ENCODE measurements at places on chromosomes 6 and 20. TPM values are rescaled to one million over a fixed set of nuclear protein-coding genes. Genes with fewer than 3 reads are reported as not detected.

- H3K4me3 ChIP-seq = no peak overlapping the region
- DNase-seq = no peak
- no peak overlapping the region for H3K27ac ChIP-seq
- H3K36me3 ChIP-seq = no peaks in the 10 kb centered on the region
These were observed 128.6 kb upstream of the HS3ST5 start for GRCh38 chr6:114471450-114471849.

DNA sequence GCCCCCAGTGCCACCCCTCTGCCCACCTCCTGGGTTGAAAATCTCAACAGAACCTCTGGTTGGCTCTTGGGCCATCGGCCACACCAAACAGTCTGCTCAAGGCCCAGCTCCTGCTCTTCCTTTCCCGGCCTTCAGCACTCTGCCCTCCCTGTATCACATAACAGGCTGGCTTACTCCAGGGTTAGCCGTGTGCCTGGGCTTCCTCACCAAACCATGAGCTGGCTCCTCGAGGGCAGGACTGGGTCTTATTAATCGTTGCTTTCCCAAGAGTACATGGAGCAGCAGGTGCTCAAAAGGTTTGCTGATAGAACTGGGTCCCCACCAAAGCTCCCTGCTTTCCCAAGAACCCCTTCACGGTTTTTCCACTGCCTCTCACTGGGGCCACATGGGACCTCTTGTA is 12.7 kb upstream of the FAM83C start:
- H3K4me3 ChIP-seq = no peak overlapping the region
- no peaks in the 10 kb centered on the region for H3K27me3 ChIP-seq
- no peak overlapping the region for H3K27ac ChIP-seq
- DNase-seq = no peak

DNA sequence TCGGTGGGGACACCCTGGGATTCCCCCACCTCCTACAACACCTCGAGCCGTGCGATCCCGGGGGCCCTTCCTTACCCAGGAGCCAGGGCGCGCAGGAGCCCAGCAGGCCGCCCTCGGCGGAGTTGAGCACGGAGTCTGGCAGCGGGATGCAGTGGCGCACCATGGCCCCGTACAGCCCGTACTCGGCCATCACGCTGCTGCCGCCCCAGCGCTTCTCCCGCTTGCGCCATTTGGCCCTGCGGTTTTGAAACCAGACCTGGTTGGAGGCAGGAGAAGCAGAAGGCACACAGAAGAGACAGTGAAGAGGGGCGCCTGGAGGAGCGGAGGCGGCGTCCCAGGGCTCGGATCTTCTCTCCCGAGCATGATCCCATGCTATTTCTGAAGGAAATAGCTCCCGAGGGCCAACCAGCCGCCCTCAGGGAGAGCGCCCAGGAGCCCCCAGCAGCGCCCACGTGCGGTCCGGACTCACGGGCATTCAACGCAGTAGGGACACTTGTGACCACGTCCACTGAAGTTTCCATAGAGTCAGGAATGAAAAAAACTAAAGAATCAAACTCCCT is 4.3 kb downstream of the VSX1 start:
- H3K4me3 ChIP-seq = peak overlapping the region; percentile 22
- H3K27ac ChIP-seq = peak overlapping the region; percentile 14
- no peaks in the 10 kb centered on the region for H3K27me3 ChIP-seq
- H3K36me3 ChIP-seq = no peaks in the 10 kb centered on the region
- peaks cover 1% of the 10 kb centered on the region for H3K4me1 ChIP-seq

DNA sequence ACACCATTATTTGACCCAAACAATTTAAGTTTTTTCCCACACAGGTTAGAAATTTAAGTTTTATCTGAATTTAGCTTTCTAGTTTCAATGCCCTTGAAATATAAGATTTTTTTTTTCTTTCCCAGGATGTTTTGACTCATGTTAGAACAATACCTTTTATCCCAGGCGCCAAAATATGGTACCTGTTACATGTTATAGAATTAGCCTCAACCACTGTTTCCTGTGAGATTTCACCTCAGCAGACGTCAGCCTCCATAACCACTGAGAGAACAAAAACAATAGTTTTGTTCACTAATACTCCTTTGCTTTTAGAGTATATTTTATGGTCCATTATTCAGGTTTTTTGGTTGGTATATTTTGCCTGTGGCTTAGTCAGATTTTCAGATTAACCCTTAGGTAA is 302.9 kb downstream of the CDKAL1 start:
- no peak overlapping the region for H3K4me3 ChIP-seq
- no peak for DNase-seq
- no peaks in the 10 kb centered on the region for H3K36me3 ChIP-seq

- H3K27ac ChIP-seq = no peak overlapping the region
- H3K36me3 ChIP-seq = no peaks in the 10 kb centered on the region
- H3K4me3 ChIP-seq = no peak overlapping the region
- no peaks in the 10 kb centered on the region for H3K27me3 ChIP-seq
- DNase-seq = no peak
These were observed 197.4 kb upstream of the KCNG1 start for GRCh38 chr20:51220293-51220706.

GRCh38 chr6:52536424-52536916 is 40.4 kb downstream of the TRAM2 start:
- H3K36me3 ChIP-seq = no peaks in the 10 kb centered on the region
- H3K4me3 ChIP-seq = no peak overlapping the region

DNA sequence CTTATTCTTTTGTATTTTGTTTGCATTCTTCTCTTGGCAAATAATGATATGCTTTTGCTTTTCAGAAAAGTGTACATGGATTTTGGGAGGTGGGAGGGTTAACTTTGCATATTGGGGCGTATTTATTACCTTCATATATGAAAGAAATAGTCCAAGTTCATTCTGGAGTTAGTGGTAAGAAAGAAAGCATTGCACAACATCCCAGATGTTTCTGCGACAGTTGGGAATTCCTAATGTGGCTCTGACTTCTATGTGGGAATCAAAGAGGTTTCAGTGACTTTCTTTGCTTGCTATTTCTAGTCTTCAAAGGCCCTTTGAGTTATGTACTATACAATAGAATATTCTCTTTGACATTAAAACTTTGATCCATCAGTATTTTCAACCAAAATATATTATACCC is 78.1 kb downstream of the MMUT start:
- no peaks in the 10 kb centered on the region for H3K4me1 ChIP-seq
- no peaks in the 10 kb centered on the region for H3K36me3 ChIP-seq
- DNase-seq = no peak
- no peaks in the 10 kb centered on the region for H3K27me3 ChIP-seq
- no peak overlapping the region for H3K4me3 ChIP-seq

The LHFPL5 gene
- total RNA-seq = not detected

- H3K4me3 ChIP-seq = no peak overlapping the region
- H3K27ac ChIP-seq = no peak overlapping the region
- no peak for DNase-seq
- H3K36me3 ChIP-seq = no peaks in the 10 kb centered on the region
These were observed 19.3 kb downstream of the PREX1 start for GRCh38 chr20:48808382-48809034.

DNA sequence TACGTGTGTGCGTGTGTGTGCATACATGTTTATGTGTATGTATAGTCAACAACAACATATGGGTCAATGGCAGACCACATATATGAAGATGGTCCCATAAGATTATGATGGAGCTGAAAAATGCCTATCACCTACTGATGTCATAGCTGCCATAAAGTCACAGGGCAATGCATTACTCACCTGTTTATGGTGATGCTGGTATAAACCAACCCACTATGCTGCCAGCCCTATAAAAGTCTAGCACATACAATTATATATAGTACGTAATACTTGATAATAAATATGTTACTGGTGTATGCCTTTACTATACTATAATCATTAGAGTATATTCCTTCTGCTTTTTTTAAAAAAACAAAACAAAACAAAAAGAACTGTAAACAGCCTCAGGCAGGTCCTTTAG is 148.4 kb upstream of the ARID1B start:
- no peaks in the 10 kb centered on the region for H3K27me3 ChIP-seq
- no peaks in the 10 kb centered on the region for H3K4me1 ChIP-seq
- H3K27ac ChIP-seq = no peak overlapping the region

The SMAP1 gene
- 14.2 TPM for total RNA-seq

The BNIP5 gene
- not detected for total RNA-seq

- no peak for DNase-seq
- H3K4me3 ChIP-seq = no peak overlapping the region
- no peaks in the 10 kb centered on the region for H3K36me3 ChIP-seq
- no peaks in the 10 kb centered on the region for H3K27me3 ChIP-seq
- H3K4me1 ChIP-seq = no peaks in the 10 kb centered on the region
These were observed 867.2 kb downstream of the PHF3 start for GRCh38 chr6:64502801-64503200.

The TTLL9 gene
- total RNA-seq = 0.25 TPM

- H3K27me3 ChIP-seq = no peaks in the 10 kb centered on the region
- no peaks in the 10 kb centered on the region for H3K36me3 ChIP-seq
- H3K27ac ChIP-seq = peak overlapping the region; percentile 99
- H3K4me3 ChIP-seq = peak overlapping the region; percentile 95
- peak; percentile 86 for DNase-seq
- peaks cover 14% of the 10 kb centered on the region for H3K4me1 ChIP-seq
These were observed 724 bp downstream of the CDKN1A start for GRCh38 chr6:36679043-36679833.

The IRAK1BP1 gene
- 9.5 TPM for total RNA-seq

The PM20D2 gene
- 27.7 TPM for total RNA-seq

The TMEM14A gene
- total RNA-seq = 20.1 TPM

DNA sequence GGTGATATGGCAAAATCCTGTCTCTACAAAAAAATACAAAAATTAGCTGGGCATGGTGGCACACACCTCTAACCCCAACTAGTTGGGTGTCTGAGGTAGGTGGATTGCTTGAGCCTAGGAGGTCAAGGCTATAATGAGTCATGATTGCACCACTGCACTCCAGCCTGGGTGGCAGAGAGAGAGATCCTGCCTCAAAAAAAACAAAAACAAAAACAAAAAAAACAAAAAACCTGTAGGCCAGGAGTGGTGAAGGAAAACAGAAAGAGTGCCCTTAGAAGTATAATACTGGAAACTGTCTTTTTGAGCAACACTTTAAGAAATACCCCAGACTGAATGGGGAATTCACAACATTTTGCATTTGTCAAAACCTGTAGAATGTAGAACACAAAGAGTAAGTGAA is 85.3 kb downstream of the JARID2 start:
- no peak overlapping the region for H3K27ac ChIP-seq
- H3K4me3 ChIP-seq = no peak overlapping the region
- H3K27me3 ChIP-seq = no peaks in the 10 kb centered on the region
- DNase-seq = no peak

- no peak for DNase-seq
- no peak overlapping the region for H3K4me3 ChIP-seq
- no peaks in the 10 kb centered on the region for H3K4me1 ChIP-seq
- H3K27me3 ChIP-seq = no peaks in the 10 kb centered on the region
- no peaks in the 10 kb centered on the region for H3K36me3 ChIP-seq
These were observed 249.0 kb upstream of the OPRM1 start for GRCh38 chr6:153790048-153790447.

DNA sequence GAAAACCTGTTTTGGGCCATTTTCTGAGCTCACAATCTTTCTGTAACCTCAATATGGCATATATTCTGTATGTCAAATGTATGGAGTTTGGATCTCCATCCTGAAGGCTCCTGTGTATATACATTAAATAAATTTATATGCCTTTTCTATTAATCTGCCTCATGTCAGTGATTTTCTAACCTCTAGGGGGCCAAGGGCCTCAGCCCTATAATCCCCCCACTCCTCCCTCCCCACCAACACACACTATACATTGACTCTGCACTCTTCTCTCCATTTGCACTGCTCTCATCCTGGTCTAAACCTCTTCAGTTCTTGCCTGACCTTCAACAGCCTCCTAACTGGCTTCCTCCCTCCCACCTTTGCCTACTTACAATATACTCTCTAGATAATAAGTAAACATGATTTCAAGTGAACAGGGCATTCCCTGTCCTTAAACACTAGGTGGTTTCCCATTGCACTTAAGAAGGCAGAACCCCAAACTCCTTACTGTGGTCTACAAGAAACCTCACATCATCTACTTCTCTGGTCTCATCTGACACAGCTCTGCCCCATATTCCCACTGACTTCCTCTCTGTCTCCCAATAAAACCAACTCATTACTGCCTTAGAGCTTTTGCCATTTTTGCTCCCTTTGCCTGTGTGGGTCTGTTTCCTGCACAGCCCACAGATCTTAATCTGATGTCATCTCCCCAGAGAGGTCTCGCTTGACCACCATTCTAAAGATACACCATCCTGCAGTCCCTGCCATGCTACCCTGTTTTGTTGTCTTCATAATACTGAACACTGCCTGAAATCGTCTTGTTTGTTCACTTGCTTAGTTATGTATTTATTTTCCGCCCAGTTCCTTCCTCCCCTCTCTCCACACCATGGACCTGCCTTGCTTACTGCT is 213.7 kb downstream of the SYNE1 start:
- no peak overlapping the region for H3K4me3 ChIP-seq
- DNase-seq = no peak
- H3K27ac ChIP-seq = no peak overlapping the region
- no peaks in the 10 kb centered on the region for H3K36me3 ChIP-seq
- no peaks in the 10 kb centered on the region for H3K4me1 ChIP-seq

The EPM2A gene
- total RNA-seq = 22.4 TPM

DNA sequence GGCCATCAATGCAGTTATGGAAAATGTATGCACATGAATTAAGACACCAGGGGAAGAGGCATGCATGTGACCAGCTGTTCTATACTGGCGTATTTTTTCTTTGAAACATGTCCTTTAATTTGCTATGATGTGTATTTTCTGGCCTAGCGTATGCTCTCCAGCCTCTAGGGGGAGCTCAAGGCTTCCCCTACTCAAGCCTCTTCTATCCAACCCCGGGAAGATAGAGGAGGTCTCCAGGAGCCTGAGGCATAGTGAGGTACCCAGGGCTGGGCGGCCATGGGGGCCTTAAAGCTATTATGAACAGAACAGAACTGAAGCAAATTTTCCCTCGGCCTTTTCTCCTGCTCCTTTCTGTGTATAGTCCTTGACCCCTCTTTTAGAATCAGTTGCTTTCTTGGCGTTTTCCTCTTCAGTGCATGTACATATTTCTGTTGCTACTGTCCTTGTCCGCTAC is 528.9 kb downstream of the MAFB start:
- no peak overlapping the region for H3K27ac ChIP-seq
- DNase-seq = no peak
- H3K4me1 ChIP-seq = no peaks in the 10 kb centered on the region
- H3K4me3 ChIP-seq = no peak overlapping the region
- H3K27me3 ChIP-seq = no peaks in the 10 kb centered on the region
- no peaks in the 10 kb centered on the region for H3K36me3 ChIP-seq

- no peaks in the 10 kb centered on the region for H3K4me1 ChIP-seq
- no peaks in the 10 kb centered on the region for H3K27me3 ChIP-seq
- H3K36me3 ChIP-seq = no peaks in the 10 kb centered on the region
- DNase-seq = no peak
- no peak overlapping the region for H3K27ac ChIP-seq
These were observed 121.1 kb downstream of the FOXA2 start for GRCh38 chr20:22462975-22463914.

DNA sequence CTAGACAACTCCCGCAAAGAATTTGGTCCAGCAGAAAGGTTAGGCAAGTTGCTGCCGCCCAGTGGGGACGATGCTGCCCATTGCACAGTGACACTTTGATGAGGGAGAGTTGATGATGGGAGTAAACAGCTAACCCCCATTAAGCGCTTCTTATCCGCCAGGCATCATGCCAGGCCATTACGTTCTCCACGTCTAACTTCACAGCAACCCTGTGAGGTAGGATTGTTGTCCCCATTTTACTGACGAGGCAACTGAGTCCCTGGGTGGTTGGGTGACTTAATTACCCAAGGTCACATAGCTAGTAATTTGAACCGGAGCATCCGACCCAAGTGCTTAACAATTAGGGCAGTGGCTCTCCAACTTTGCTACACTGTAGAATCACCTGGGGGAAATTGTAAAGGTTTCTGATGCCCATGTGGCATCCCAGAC is 738 bp downstream of the RALGAPB start:
- no peaks in the 10 kb centered on the region for H3K36me3 ChIP-seq
- H3K27me3 ChIP-seq = no peaks in the 10 kb centered on the region
- DNase-seq = no peak

Data from ovary (tissue), 10 donors.